ENCODE measurements at places on chromosomes 4 and X.

- DNase-seq = no peak
Observed at GRCh38 chr4:125004676-125005075, 292.1 kb upstream of the ANKRD50 start.

DNA sequence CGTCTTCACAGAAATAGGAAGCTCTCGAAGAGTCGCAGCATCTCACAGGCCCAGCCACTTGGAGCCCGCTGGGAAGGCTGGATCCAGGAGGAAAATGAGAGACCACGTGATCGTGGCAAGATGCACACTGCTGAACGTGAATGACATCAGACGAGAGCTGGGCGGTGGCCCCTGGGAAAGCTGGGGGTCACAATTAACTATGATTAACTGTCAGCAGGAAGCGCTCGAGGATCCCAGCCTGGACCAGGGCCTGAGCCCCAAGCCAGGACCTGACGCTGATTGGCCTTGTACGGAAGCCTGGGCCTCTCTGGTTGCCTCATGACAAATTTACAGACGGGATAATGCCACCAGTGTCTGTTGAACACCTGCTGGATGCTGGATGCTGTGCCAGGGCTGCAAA, 321.4 kb downstream of the EVC2 start:
- DNase-seq = no peak

GRCh38 chrX:87517571-87518141, at the start of gene KLHL4:
Gene KLHL4, plus strand, starts transcription at chrX:87517802. Its CDS starts 92 bp downstream, at chrX:87517894.
- DNase-seq = no peak

- DNase-seq = no peak
Observed at GRCh38 chr4:152709675-152710438, 30.1 kb upstream of the TMEM154 start.

DNA sequence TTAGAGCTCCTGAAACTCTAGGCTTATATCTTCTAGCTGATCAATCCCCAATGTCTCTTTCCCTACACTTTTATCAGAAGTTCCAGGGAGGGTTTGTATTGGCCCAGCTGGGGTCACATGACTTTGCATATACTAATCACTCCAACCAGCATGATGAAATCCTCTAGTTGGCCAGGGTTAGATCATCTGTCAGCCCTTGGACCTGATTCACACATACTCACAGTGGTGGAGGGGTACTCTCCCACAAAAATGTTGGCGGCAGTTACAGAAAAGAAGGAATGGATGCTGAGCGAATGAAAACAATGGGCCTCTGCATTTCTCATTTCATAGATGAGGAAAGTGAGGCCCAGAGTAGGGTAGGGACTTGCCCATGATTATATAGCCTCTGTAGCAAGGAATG, 151.1 kb downstream of the PJA1 start:
- no peak for DNase-seq

- no peak for DNase-seq
Observed at GRCh38 chr4:133150486-133151340, 1.6 kb downstream of the PCDH10 start.

- no peak for DNase-seq
Observed at GRCh38 chr4:7031558-7032449, 11.4 kb upstream of the TADA2B start.

- DNase-seq = no peak
Observed at GRCh38 chrX:132059973-132060540, 37.0 kb downstream of the STK26 start.

Data from activated B cell treated with CpG ODN at 0.5 μM for 24 hours (primary cell).